Fibroblast of the aortic adventitia (primary cell): ENCODE measurements at places on chromosomes 6 and 20. TPM values are rescaled to one million over a fixed set of nuclear protein-coding genes. Genes with fewer than 3 reads are reported as not detected.

The SHLD1 gene
- total RNA-seq = 1.2 and 2.0 TPM in 2 replicates

The SLC17A9 gene
- total RNA-seq = 0.41 and 2.0 TPM in 2 replicates

The RALY gene
- total RNA-seq = 36.5 and 67.4 TPM in 2 replicates

The RAB5IF gene
- total RNA-seq = 30.3 and 59.1 TPM in 2 replicates

The C4A gene
- total RNA-seq = 5.2 and 33.5 TPM in 2 replicates

The KHDRBS2 gene
- not detected in 2 replicates for total RNA-seq

The SNX3 gene
- 165 and 266 TPM in 2 replicates for total RNA-seq

The LBP gene
- not detected in 2 replicates for total RNA-seq

The MAFB gene
- 1.5 and 42.8 TPM in 2 replicates for total RNA-seq

The CALHM6 gene
- total RNA-seq = 0.18 and 1.6 TPM in 2 replicates

The STMND1 gene
- not detected in 2 replicates for total RNA-seq

The TP53TG5 gene
- total RNA-seq = 0.09 TPM in 1 of 2 replicates, not detected in the other

The HMGCLL1 gene
- total RNA-seq = not detected in 2 replicates

The MUCL3 gene
- under 0.01 TPM in 1 of 2 replicates, not detected in the other for total RNA-seq

The SLC22A7 gene
- not detected in 2 replicates for total RNA-seq

The LPA gene
- not detected in 2 replicates for total RNA-seq

The C6orf136 gene
- 1.1 and 5.2 TPM in 2 replicates for total RNA-seq

The HECA gene
- total RNA-seq = 29.9 and 36.3 TPM in 2 replicates

The MAK gene
- under 0.01 TPM in 1 of 2 replicates, not detected in the other for total RNA-seq

The PTCRA gene
- not detected in 2 replicates for total RNA-seq

The BTN1A1 gene
- total RNA-seq = not detected in 2 replicates

The GMPR gene
- 2.5 and 24.8 TPM in 2 replicates for total RNA-seq

The SLPI gene
- 0.63 and 12.9 TPM in 2 replicates for total RNA-seq

The PSORS1C2 gene
- not detected in 2 replicates for total RNA-seq

The KCNK15 gene
- 4.2 and 8.5 TPM in 2 replicates for total RNA-seq

The OTOR gene
- not detected in 2 replicates for total RNA-seq

The CD164 gene
- 177 and 287 TPM in 2 replicates for total RNA-seq

The ZKSCAN4 gene
- 5.9 and 8.3 TPM in 2 replicates for total RNA-seq

The BPIFB2 gene
- total RNA-seq = not detected in 2 replicates

The CPNE1 gene
- total RNA-seq = 127 and 154 TPM in 2 replicates

The C6orf163 gene
- 3.9 and 5.2 TPM in 2 replicates for total RNA-seq

The ZNF311 gene
- 1.3 and 2.5 TPM in 2 replicates for total RNA-seq

The GDAP1L1 gene
- 0.18 and 0.90 TPM in 2 replicates for total RNA-seq

The VGLL2 gene
- not detected in 2 replicates for total RNA-seq

The HLA-DRA gene
- total RNA-seq = 0.45 TPM in 1 of 2 replicates, not detected in the other

The OR12D3 gene
- total RNA-seq = not detected in 2 replicates

The PRSS16 gene
- not detected in 2 replicates for total RNA-seq

The KCNK17 gene
- not detected in 2 replicates for total RNA-seq

The RGS17 gene
- total RNA-seq = 7.8 and 38.1 TPM in 2 replicates

The ATF6B gene
- total RNA-seq = 23.8 and 40.6 TPM in 2 replicates

The CRYBG1 gene
- total RNA-seq = 19.3 and 105 TPM in 2 replicates

The PHACTR2 gene
- total RNA-seq = 25.8 and 74.7 TPM in 2 replicates

The MDFI gene
- total RNA-seq = 0.09 TPM in 1 of 2 replicates, not detected in the other

The PPP2R5D gene
- 46.9 and 60.9 TPM in 2 replicates for total RNA-seq

The CDH22 gene
- total RNA-seq = not detected in 2 replicates
